Liver (tissue), 10 donors: ENCODE measurements at places on chromosomes 1 and 21.

DNA sequence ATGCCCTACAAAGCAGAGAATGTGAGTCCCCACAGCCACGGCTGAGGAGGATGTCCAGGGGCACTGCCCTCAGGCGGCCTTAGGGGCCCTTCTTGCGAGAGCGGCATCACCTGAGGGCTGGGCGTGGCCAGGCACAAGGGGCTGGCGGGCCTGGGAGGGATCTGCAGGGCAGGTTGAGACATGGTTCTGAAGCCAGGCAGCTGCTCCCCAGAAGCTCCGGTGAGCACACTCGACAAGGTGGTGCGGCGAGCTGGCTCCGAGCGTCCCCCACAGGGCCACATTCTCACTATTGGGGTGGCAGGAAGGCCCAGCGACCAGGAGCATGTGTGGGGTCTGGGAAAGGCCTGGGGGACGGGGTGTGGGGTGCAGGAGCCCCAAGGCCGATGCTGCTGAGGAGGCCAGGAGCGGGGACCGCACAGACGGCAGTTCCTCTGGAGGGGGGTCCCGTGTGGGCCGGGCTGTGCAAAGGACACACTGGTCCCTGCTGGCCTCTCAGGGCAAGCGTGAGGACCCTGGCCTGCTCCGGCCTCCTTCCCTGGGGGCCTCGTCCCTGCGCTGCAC, 47.2 kb downstream of the MORN1 start:
- DNase-seq = no peak

GRCh38 chr1:34800214-34800613, 7.4 kb downstream of the GJA4 start:
- DNase-seq = no peak

DNA sequence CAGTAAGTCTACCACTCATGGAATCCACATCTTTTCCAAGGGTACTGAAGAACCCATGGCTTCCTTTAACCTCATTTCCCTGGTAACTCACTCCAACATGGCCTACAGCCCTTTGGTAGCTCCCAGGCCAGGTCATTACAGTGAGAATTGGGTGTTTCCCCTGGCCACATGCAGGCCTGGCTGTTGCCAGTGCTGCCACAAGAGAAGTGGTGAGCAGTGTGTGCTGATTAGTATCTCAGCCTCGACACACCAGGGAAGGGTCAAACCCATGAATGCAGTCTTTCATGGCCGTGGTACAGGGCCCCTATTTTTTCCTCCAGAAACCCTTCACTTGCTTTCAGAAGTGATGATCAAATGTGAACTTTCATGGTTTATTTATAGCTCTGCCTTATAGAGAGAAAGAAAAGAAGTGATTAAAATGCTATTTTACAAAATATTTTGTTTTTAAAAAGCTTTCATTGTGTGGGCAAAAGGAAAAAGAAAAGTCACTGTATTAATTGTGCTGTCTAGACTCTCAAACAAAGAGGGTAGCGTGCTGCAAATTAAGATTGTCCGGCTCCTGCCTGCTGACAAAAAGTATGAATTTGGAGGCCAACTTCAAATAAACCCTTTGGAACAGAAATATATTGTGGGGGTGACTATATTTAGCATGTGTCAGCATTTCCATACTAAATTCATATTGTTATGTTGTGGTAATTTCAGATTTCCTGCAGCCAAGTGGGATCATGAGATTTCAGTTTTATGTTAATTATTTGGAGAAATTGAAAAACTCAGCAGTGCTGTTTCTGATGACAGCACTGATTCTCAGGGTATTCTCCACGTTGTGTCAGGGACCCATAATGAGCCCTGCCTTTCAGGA, 62.0 kb upstream of the HOOK1 start:
- DNase-seq = no peak

DNA sequence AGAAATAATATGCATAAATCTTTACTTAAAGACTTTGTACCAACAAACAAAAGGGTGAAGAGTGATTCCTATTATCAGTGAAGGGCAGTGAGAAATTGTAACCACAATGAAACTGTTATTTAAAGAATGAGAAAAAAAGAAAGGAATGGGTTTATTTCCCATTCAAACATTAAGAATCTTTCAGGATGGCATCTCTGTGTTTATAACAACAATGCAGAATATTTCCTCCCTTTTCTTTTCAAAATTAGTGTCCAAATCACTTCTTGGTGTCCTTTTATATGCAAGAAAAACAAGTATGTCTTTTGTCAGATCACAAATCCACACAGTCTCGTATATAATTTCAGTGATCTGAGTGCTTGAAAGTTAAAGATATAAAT, 61.2 kb downstream of the PTPRC start:
- no peak for DNase-seq

DNA sequence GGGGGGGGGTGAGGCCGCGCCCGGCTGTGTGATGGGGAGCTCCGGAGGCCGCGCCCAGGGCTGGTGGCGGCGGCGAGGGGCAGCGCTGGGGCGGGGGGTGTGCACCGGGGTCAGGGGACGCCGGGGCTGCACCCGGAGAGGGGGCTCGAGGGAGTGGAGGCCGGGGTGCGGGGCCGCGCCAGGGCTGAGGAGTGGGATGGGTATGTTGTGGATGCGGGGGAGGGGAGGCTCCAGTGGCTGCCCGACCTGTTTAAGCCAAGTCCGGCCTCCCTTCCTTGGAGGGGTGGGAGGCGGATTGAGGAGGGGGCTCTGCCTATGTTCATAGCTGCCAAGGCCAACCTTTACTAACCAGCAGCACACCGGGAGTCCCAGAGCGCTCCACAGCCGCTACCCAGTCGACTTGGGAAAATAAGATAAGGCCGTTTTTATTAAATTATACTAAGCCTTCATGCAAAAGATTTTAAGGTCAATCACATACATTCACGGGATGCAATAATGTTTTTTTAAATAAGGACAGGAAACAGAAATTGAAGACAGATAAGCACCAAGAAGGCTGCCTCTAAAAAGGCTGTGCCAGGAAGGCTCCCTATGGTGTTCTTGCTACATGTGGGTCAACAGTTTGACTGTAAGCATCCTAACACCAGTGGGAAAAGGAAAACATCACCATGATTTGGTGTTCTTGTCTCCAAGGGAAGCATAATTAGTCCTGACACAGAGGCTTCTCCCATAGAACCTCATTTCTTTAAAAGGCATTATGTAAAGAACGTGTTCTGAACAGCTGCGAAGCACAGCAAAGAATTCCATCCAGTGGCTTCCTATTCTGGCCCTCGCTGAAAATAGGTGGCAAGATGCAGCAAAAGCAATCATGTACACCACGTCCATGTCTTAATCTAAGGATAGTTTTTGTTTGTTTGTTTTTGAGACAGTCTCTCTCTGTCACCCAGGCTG, 626 bp upstream of the HLCS start:
- DNase-seq = no peak

GRCh38 chr1:81345110-81345509, 455.6 kb upstream of the ADGRL2 start:
- DNase-seq = no peak

DNA sequence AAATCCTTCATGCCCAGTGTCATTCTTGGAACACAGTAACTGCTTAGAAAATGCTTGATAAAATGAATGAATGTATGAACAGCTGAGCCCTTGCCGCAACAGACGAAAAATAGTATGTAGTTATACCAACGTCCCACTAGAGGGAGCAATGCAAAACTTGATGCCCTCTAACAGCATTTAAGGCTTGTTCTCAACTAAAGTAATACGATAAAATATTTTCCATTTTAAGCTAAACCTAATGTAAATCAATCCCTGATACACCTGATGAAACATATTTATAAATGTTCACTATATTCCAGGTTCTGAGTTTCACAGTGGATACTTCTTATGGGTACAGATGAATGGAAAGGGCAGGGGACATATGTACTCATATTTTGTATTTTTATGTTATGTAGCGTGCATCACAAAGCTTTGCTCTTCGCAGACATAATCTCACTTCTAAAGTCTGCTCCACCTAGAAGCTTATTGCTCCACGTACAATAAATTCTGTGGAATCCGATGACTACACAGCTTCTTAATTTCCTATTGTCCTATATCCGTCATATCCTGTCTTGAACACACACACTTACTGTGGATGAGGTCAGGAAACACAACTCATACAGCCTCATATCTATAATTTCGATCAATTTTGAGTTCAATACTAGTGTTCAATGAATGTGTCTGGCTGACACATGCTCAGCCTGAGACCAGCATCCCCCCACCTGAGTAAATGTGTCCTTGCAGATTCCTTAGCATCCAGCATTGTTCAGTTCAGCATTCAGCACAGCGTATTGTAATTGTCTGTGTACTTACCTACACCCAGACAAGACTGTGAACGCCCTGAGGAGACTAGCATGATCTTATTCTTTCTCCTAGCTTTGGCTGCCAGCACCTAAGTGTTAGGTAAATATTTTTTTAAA, 4.4 kb upstream of the UTP25 start:
- no peak for DNase-seq
